Liver (tissue), 10 donors: ENCODE measurements at places on chromosomes 2 and 18. TPM values are rescaled to one million over a fixed set of nuclear protein-coding genes. Genes with fewer than 3 reads are reported as not detected.

DNA sequence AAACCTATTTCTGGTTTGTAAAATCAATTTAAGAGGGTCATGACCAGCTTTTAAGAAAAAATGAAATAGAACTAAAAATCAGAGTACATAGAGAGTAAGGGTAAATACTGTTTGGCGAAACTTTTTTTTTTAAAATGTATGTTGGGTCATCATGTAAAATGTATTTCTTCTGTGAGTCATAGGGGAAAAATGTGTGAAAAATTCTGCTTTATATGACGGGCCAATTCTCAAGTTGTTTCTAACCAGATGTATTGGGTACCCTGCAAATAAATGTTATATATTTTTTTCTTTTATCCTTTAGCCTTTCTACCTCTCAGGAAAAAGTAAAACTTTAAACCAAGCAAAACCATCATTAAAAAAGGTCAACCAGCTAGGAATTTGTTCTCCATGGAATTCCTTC, 13.9 kb downstream of the AFTPH start:
- peaks cover 44% of the 10 kb centered on the region for H3K4me1 ChIP-seq
- no peaks in the 10 kb centered on the region for H3K27me3 ChIP-seq
- no peak overlapping the region for H3K27ac ChIP-seq
- H3K4me3 ChIP-seq = no peak overlapping the region
- H3K36me3 ChIP-seq = no peaks in the 10 kb centered on the region
- no peak for DNase-seq

GRCh38 chr2:28528206-28528605, 32.3 kb downstream of the PLB1 start:
- DNase-seq = no peak
- H3K27ac ChIP-seq = no peak overlapping the region
- no peak overlapping the region for H3K4me3 ChIP-seq

CNGA3 gene
- total RNA-seq = not detected

DNA sequence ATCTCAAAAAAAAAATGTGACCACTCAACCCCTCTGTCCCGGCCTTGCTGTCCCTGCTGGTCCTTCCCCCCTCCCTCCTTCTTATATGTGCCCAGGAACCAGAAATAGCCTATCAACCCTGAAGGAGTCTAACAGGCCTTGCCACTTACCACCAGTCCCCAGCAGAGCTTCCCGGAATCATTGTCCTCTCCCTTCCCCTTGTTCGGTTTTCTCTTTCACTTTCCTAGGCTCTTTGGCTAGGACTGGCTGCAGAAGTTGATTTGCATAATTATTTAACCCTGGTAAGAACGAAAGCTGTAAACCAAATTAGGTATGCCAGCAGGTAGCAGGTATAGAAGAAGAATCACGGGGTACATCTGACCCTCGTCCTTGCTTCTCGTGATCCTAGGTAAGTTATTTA, 72.6 kb upstream of the ZNF532 start:
- no peaks in the 10 kb centered on the region for H3K4me1 ChIP-seq
- H3K36me3 ChIP-seq = no peaks in the 10 kb centered on the region
- DNase-seq = no peak
- no peak overlapping the region for H3K4me3 ChIP-seq

DNA sequence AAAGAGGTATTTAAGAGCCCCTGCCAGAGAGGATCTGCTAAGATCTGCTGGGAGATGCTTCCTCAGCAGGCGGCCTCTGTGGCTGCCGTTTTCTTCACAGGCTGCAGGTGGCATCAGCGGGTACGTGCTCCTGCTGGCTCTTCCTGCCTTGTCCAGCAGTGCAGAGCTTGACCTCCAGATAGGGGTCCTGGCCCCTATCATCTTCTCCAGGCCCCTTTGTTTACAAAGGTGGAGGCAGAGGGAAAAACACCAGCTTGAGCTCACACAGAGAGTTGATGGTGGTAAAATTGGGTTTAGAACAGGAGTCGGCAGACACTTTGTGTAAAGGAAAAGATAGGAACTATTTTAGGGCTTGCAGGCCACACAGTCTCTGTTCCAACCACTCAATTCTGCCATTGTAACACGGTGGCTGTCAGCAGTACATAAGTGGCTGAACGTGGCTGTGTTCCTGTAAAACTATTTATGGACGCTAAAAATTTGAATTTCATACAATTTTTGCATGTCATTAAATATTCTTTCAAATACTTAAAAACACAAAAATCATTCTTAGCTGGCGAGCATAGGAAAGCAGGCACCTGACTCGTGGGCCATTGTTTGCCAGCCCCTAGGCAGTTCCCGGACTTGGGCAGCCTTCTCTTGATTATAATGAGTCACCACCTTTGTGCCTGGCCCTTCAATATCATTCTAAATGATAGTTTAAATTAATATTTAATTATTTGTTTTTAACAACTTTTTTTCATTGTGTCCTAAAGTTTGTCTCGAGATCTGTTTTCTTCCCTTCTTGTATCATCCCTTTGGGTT, 98.2 kb upstream of the B3GNT7 start:
- H3K27me3 ChIP-seq = no peaks in the 10 kb centered on the region
- peak; percentile 68 for DNase-seq
- H3K36me3 ChIP-seq = no peaks in the 10 kb centered on the region
- H3K4me1 ChIP-seq = no peaks in the 10 kb centered on the region

CEP192 gene
- total RNA-seq = 32.4 TPM

GALNT3 gene
- total RNA-seq = 2.3 TPM

GRCh38 chr2:109046925-109047508, 58.0 kb upstream of the EDAR start:
- H3K4me3 ChIP-seq = no peak overlapping the region
- no peaks in the 10 kb centered on the region for H3K36me3 ChIP-seq
- no peak overlapping the region for H3K27ac ChIP-seq
- H3K27me3 ChIP-seq = no peaks in the 10 kb centered on the region
- H3K4me1 ChIP-seq = no peaks in the 10 kb centered on the region
- DNase-seq = no peak

DNA sequence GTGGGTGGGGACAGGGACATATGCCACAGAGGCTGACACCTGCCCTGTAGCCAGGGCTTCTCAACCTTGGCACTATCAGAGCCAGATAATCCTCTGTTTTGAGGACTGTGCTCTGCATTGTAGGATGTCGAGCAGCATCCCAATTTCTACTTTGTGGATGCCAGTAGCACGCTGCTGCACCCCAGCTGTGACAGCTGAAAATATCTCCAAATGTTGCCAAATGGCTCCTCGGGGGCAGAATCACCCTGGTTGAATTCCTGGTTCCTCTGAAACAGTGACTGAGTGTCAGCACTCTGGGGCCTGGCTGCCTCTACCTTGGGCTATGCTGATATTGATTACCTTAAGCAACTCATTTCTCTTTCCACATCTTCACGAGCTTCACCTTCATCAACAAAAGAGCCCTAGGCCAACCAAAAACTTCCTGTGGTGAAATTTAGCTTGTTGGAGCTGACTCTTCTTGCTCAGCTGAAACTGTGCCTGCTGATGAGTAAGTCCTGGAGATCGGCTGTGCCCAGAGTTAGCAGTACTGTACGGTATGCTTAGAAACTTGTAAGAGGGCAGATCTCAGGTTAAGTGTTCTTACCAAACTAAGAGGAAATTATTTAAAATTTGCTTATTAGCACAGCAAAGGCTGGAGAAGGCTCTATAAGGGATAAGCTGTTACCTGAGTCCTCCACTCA, 138.1 kb downstream of the SEPTIN10 start:
- H3K27ac ChIP-seq = no peak overlapping the region
- H3K36me3 ChIP-seq = no peaks in the 10 kb centered on the region
- no peaks in the 10 kb centered on the region for H3K27me3 ChIP-seq
- H3K4me1 ChIP-seq = peaks cover 1% of the 10 kb centered on the region
- no peak overlapping the region for H3K4me3 ChIP-seq

CLEC4F gene
- total RNA-seq = 0.19 TPM

GRCh38 chr18:47036298-47036874, 965 bp upstream of the ELOA2 start:
- H3K27me3 ChIP-seq = no peaks in the 10 kb centered on the region
- H3K4me3 ChIP-seq = no peak overlapping the region
- no peak for DNase-seq
- no peak overlapping the region for H3K27ac ChIP-seq
- H3K36me3 ChIP-seq = no peaks in the 10 kb centered on the region
